ENCODE measurements at places on chromosomes 1 and 21. TPM values are rescaled to one million over a fixed set of nuclear protein-coding genes. Genes with fewer than 3 reads are reported as not detected.

Gene SPRR1A
- 7.7 TPM for total RNA-seq

Gene RORC
- not detected for total RNA-seq

Gene OR2T10
- total RNA-seq = not detected

- no peak for DNase-seq
Measured at GRCh38 chr1:41623736-41624135, 139.3 kb upstream of the EDN2 start.

- no peak for DNase-seq
Measured at GRCh38 chr1:160823296-160823695, 27.3 kb downstream of the LY9 start.

- DNase-seq = no peak
Measured at GRCh38 chr1:17618558-17619247, 79.2 kb downstream of the ARHGEF10L start.

DNA sequence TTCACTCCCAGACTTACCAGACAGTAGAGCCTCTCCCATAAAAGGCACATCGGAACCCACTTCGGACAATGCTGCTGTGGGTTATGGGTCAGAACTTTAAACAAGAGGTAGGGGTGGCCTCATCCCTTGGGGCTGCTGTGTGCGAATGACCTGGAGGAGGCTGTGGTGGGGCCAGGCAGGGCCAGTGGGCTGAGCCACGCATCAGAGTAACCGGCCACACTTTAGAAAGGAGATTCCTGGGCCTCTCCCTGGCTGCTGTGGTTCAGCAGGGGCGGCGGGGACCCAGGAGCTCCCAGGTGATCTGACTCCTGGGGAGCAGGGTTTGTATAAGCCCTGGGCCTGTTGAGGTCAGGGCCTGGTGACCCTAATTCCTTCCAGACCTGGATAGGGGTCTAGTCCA is 110.2 kb upstream of the C1orf174 start:
- DNase-seq = no peak

GRCh38 chr1:168365719-168366479 is 85.2 kb downstream of the TBX19 start:
- DNase-seq = no peak

GRCh38 chr1:204584699-204585372 is 68.6 kb downstream of the MDM4 start:
- no peak for DNase-seq

Data from foreskin keratinocyte (primary cell).